ENCODE measurements at places on chromosomes 2 and 18.
A peak's percentile ranks its signal among the peaks of the same experiment; 100 is the strongest.

DNA sequence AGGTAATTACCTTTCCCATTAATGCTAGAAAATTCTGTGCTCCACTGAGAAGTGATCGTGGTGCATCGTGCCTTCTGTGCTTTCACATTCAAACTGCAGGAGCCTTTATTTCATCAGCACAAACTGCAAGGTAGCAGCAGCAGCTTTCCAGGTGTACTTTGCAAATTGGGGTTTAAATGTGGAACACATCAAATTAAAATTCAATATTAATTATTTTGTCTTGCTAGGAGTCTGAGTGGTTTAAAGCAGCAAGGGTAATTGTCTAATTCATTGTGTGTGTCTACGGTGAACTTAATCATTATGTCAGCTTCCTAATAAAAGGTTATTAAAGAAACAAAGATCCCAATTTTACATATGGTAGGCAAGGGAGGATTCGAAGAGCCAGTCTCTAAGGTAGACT lies 180.8 kb upstream of the ATP5MC3 start:
- no peak for DNase-seq

DNA sequence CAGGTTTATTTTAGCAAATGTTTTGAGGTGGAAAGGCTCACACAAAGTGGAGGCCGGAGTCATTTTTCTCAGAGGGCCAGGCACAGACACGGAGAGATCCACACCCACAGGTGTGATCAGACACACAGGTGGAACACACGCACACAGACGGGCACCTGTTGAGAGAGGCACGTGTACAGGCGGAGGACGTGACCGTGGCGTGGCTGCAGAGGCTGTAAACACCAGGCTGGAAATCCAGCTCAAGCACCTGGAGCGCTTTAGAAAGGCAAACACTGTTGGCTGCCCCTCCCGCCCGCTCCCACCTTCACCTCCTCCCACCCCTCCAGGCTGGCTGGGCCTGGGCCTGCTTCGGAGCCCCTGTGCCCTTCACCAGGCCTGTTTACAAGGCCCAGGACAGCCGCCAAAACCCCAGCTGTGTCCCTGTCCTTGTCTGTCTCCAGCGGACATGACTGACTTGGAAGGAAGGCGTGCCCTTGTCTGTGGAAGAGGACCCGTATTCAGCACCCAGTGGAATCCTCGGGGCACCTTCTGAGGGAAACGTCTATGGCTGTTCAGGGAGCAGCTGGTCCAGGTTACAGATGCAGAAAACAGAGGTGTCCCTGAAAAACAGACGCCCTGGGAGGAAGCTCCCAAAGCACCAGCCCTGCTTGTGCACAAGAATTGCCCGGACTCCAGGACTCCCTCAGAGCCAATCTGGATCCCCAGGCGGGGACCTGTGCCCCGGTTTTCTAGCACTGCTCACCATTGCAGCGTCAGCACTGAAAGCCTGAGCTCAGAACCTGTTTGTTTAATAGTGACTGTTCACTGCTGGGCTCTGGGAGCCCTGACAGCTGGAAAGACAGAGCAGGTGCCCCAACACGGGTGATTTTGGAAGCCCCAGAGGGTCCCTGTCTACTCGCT lies 134.3 kb upstream of the HAAO start:
- no peak for DNase-seq

- no peak for DNase-seq
Observed at GRCh38 chr18:57787068-57787685, 15.9 kb downstream of the ATP8B1 start.

GRCh38 chr2:151051574-151052220 lies 210.0 kb downstream of the RBM43 start:
- no peak for DNase-seq

- no peak for DNase-seq
Observed at GRCh38 chr2:27582129-27582694, 630 bp upstream of the ZNF512 start.

GRCh38 chr2:66032226-66032775 lies 402.6 kb upstream of the MEIS1 start:
- DNase-seq = no peak

DNA sequence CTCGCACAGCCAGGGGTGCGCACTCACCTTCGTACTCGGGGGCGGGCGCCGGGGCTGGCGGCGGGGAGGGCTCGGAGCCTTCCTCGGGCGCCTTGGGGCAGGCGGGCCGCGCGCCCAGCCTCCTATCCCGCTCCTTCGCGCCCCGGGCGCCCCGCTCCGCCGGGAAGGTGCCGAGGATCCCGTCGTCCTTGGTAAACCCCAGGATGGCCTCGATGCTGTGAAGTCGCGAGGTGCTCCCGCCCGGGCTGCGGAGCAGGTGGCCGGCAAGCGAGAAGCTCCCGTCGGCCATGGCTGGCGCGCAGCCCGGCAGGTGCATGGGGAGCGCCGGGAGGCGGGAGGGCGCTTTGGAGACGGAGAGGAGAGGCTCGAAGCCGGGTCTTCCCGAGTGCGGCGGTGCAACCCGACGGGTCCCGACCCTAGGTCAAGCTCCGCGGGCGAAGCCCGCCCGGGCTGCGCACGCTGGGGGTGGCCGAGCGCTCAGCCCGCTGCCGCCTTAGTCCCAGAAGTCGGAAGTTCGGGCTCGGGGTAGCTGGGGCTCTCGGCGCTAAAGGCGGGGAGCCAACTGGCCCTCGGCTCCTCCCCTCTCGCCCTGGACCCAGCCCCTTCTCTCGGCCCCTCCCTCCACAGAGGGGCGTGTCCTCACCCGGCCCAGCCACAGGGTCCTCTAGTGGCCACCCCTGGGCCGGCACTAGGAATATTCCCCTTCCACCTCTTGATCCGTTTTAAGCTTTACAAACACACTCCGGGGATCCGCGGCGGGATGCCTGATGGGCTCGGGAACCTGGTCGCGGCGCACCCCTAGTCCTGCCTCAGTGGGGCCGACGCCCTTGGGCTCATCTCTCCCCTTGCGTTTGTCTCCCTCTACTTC lies at the start of gene RAX:
Gene RAX (minus strand): TSS at position 564 of the 868 bp plus-strand sequence. CDS start 248 bp downstream, at position 316.
- no peak for DNase-seq

DNA sequence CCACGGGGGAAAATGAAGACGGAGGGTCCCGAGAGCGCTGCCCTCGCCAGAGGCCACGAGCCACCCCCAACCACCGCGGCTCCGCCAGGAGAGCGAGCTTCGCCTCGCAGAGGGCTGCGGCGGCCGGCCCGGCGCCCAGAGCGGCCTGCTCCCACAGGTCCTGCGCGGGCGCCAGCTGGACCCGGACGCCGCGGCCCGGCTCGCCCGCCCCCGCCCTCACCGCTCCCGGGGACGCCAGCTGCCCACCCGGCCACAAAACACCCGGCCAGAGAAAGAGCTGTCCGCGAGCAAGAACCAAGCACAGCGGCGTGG lies 709 bp downstream of the PTPN2 start:
- DNase-seq = no peak

GRCh38 chr18:2982452-2983269 lies 30.3 kb downstream of the LPIN2 start:
- no peak for DNase-seq

DNA sequence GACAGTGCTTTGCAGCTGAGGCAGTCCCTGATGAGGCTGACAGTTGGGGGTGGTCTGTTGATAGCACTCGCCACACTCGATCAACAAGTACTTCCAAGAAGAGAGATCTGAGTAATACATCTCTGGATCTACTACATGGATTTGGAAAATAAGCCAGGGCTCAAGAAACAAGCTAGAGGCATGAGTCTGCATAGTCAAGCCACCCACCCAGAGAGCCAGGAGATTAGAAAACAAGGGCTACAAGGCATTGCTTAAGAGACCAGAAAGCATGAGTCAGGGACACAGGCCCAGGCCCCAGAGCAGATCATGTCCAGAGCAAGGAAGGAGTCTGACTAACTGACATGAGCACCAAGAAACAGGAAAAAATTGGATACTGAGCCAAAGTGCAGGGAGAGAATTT lies 196.9 kb upstream of the CWC22 start:
- no peak for DNase-seq

DNA sequence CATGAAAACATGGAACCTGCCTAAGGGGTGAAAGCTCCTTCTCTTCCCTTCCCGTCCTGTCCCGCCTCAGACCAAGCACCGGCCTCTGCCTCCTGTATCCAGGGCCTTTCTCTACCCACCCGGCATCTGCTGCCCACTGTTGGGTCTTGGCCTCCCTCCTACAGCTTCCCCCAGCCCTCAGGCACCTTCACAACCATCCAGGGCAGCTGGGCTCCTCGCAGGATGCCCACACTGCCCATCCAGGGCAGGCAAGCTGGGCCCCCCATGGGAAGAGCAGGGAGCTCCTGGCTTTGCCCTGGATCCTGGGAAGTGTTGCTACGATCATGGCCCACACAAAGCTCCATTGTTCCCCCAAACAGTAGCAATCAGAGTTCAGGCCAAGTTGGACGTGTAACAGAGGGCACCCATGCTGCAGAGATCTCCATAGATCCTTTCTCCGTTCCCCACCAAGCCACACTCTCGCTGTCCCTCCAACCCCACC lies 206.6 kb downstream of the NDUFA10 start:
- no peak for DNase-seq

GRCh38 chr18:48826271-48826670 lies 124.5 kb downstream of the SMAD7 start:
- peak; percentile 12 for DNase-seq

GRCh38 chr18:52426041-52426440 lies 86.0 kb downstream of the DCC start:
- DNase-seq = no peak

GRCh38 chr2:169182573-169182972 lies 113.2 kb downstream of the DHRS9 start:
- DNase-seq = no peak

- DNase-seq = no peak
Observed at GRCh38 chr2:110718990-110719389, 13.4 kb upstream of the ACOXL start.

- no peak for DNase-seq
Observed at GRCh38 chr2:71658771-71659170, 205.4 kb downstream of the DYSF start.

GRCh38 chr2:192099742-192100141 lies 95.0 kb downstream of the TMEFF2 start:
- DNase-seq = no peak

DNA sequence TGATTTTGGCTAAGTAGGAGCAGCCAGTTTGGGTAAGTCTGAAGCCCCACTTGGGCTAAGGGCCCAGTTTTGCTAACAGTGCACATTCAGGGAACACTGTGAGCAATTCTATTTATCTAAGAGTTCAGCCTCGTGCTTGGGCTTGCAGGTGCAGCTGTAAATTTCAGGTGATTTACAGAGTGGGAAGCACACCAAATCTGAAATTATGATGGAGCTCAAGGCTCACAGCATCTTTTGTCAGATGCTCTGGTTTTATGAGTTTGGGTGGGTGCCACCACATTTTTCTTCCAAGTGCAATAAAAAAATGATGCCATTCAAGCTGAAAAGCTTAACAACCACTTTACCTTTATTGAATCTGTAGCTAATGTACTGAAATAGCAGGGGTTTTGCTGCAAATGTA lies 671.2 kb downstream of the LRRTM4 start:
- no peak for DNase-seq

- no peak for DNase-seq
Observed at GRCh38 chr2:104468846-104469245, 385.1 kb upstream of the POU3F3 start.

- no peak for DNase-seq
Observed at GRCh38 chr2:211113334-211114175, 557.2 kb downstream of the CPS1 start.
